H9 (cell line): ENCODE measurements at places on chromosomes 5 and 9. TPM values are rescaled to one million over a fixed set of nuclear protein-coding genes. Genes with fewer than 3 reads are reported as not detected.
A peak's percentile ranks its signal among the peaks of the same experiment; 100 is the strongest.

DNA sequence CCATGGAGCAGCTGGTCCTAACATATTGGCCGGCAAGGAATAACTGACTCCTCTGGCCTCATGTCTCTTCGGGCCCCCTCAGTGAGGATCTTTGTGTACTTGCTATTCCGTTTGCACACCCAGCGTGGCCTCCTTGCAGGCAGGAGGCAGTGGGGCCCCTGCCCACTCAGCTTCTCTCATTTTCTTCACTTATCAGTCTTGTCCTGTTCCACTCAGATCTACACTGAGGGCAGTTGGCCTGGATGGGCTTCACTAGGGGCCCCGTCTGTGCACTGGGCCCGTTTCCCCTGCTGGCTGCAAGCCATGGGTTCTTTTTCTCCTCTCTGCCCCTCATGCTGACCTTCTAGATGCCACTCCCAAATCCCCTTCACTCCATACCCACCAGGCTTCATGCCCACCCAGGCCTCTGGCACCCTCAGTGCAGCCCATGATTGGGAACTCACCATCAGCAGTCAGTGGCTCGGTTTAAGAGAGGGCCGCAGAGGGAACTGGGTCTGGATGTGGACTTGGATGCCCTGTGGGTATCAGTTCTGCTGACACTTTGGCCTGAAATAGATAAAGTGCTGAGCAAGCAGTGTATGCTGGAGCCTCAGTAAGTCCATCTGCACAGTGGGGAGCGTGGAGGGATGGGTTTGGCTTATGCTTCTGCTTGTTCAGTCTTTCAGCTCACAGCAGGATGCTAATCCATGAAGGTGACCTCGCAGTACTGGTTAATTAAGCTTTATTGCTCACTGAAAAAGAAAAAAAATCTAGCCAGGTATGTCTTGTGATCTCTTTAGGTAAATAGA is 57.9 kb downstream of the ERBIN start:
- DNase-seq = no peak
- no peak overlapping the region for H3K4me3 ChIP-seq
- no peak overlapping the region for H3K27ac ChIP-seq
- peaks cover 3% of the 10 kb centered on the region; the same call in 1 of the 2 replicates for H3K36me3 ChIP-seq

GRCh38 chr5:151204051-151204450 is 19.8 kb downstream of the CCDC69 start:
- no peak overlapping the region for H3K27ac ChIP-seq
- no peak for DNase-seq
- H3K4me3 ChIP-seq = no peak overlapping the region
- no peaks in the 10 kb centered on the region for H3K36me3 ChIP-seq
- H3K4me1 ChIP-seq = no peaks in the 10 kb centered on the region; the same call in 1 of the 2 replicates

DNA sequence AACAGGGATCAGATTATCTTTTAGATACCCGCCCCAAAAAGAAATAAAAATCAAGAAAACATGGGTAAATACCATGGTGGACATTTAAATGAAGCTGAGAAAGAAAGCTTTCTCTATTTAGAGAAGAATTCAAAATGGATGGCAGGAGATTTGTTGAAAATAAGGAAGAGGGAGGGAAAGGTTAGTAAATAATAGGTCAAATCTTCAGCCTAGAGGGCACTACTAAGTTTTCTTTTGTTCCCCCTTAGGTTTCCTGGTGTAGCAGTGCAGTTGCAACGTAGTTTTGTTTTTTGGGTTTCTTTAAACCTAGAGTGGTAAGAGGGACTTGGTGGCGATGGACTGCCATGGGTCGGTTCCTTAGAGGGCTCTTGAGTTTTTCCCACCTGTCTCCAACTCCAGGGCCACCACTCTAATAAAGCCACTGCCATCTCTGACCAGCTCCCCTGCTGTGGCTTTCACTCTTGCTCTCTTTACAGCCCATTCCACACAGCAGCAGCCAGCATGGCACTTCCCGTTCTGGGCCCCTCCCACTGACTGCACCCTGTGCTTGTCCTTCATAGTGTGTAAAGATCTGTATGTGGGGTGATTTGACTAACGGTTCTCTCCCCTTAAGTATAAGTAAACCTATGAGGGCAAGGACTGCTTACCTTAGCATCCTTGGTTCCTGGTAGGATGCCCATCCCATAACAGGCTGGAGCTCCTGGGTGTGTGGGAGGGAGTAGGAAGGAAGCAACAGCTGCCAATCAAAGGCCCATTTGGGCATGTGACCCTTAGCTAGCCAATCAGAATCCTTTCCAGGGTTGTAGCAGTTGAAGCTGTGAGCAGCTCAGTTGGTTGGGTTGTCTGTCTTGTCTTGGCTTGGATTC is 118.3 kb downstream of the SLC1A3 start:
- no peak overlapping the region for H3K4me3 ChIP-seq
- H3K4me1 ChIP-seq = no peaks in the 10 kb centered on the region; the same call in 1 of the 2 replicates
- no peaks in the 10 kb centered on the region for H3K27me3 ChIP-seq
- H3K27ac ChIP-seq = no peak overlapping the region

DNA sequence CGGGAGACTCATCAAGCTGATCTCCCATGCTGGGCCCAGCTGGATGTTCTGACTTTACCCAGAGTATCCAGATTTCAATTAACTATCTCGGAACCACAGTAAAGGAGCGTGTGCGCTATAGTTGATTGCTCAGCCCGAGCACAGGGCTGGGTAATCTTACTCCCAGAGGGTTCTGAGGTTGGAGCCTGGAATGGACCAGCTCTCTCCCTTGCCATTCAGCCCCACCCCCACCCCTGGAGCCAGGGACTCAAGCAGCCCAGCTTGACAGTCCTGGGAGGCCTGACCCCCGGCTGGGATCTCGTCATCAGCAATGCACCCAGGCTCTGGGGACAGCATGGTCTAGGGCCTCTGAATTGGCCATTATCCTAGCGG is 23.7 kb upstream of the PTGES start:
- H3K4me3 ChIP-seq = no peak overlapping the region
- no peaks in the 10 kb centered on the region for H3K36me3 ChIP-seq
- H3K27me3 ChIP-seq = no peaks in the 10 kb centered on the region
- no peaks in the 10 kb centered on the region for H3K4me1 ChIP-seq

GRCh38 chr5:142660731-142661130 is 25.2 kb downstream of the FGF1 start:
- H3K4me3 ChIP-seq = no peak overlapping the region
- DNase-seq = no peak

Gene SLC36A2
- total RNA-seq = 0.07 and 0.15 TPM in 2 replicates

DNA sequence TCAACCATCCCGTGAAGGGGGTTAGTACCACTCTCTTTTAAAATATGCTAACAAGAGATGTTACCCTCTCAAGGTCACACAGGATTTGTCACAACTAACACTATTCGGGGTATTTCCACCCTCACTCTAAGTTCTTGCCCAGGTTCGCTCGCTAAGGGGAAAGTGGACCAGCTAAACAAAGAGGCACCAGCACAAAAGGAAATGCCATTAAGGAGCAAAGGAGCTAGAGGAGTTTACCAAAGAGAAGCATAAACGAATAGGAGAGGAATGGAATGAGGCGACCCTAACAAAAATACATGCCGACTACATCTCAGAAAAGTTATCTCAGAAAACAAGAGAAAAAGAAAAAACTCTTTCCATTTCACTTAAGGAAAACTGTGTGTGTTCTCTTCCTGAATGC is 170.9 kb downstream of the DCP2 start:
- no peak for DNase-seq
- H3K4me3 ChIP-seq = no peak overlapping the region
- H3K4me1 ChIP-seq = no peaks in the 10 kb centered on the region
- H3K27ac ChIP-seq = no peak overlapping the region

GRCh38 chr5:176173647-176174046 is 64.6 kb upstream of the SIMC1 start:
- H3K36me3 ChIP-seq = no peaks in the 10 kb centered on the region; the same call in 2 of the 3 replicates
- H3K27ac ChIP-seq = no peak overlapping the region
- H3K4me3 ChIP-seq = no peak overlapping the region
- no peaks in the 10 kb centered on the region; the same call in 1 of the 2 replicates for H3K27me3 ChIP-seq
- no peaks in the 10 kb centered on the region for H3K4me1 ChIP-seq

Gene PLAC8L1
- total RNA-seq = 0.52 and 0.64 TPM in 2 replicates

DNA sequence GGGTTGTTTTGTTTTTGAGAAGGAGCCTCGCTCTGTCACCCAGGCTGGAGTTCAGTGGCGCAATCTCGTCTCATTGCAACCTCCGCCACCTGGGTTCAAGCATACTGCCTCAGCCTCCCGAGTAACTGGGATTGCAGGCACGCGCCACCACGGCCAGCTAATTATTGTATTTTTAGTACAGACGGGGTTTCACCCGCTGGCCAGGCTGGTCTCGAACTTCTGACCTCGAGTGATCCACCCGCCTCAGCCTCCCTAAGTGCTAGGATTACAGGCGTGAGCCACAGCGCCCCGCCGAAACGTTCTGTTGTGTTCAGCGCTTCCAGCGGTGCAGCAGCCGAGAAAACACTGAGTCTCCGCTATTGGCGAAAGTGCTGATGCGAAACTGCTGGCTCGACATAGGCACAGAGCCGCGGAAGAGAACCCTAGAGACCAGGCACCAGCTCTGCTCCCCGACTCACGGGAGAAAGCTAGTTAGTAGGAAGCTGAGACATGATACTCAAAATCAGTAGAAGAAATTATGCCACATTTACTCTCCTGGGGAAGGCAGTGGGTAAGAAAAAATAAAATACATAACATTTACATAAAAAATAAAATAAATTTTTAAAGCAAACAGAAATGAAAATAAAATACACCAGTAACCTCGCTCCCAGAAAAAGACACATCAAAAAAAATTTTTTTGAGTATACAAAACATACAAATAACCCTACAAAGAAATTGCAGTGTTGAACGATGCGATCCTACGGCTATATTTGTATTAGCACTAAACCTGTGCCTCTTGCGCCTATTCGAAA is 31.6 kb downstream of the ANXA2R start:
- H3K4me3 ChIP-seq = peak overlapping the region; percentile 89
- no peaks in the 10 kb centered on the region for H3K4me1 ChIP-seq
- H3K27me3 ChIP-seq = peaks cover 36% of the 10 kb centered on the region
- DNase-seq = peak; percentile 90

Gene MYOZ3
- 15.8 and 18.1 TPM in 2 replicates for total RNA-seq

Gene PAEP
- not detected in 2 replicates for total RNA-seq

DNA sequence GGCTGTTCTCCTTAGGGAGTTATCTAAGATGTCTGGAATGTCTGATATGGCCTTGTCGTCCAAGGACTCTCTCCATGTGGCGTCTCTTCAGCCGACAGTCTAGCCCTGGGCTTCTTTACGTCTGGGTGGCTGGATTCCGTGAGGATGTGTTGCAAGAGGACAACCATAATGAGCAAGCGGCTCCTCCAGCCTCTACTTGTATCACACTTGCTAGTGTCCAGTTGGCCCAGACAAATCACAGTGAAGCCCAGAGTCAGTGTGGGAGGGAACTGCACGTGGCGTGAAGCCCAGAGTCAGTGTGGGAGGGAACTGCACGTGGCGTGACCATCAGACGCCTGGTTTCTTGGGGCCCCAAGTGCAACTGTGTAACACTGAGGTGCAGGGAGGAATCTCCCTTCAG is 61.1 kb downstream of the COL23A1 start:
- H3K4me1 ChIP-seq = no peaks in the 10 kb centered on the region
- no peak overlapping the region for H3K27ac ChIP-seq
- H3K27me3 ChIP-seq = no peaks in the 10 kb centered on the region
- no peak for DNase-seq
- H3K36me3 ChIP-seq = no peaks in the 10 kb centered on the region
- H3K4me3 ChIP-seq = no peak overlapping the region

Gene TTC33
- total RNA-seq = 7.2 and 7.3 TPM in 2 replicates

- no peaks in the 10 kb centered on the region for H3K27me3 ChIP-seq
- peak overlapping the region; percentile 84 for H3K4me3 ChIP-seq
- H3K27ac ChIP-seq = no peak overlapping the region
These were observed 787 bp downstream of the FGFR4 start for GRCh38 chr5:177087398-177088005.

GRCh38 chr5:176723440-176723839 is 76.2 kb downstream of the TSPAN17 start:
- H3K27me3 ChIP-seq = no peaks in the 10 kb centered on the region
- peaks cover 3% of the 10 kb centered on the region; the same call in 1 of the 2 replicates for H3K4me1 ChIP-seq
- H3K4me3 ChIP-seq = no peak overlapping the region
- DNase-seq = no peak
- no peak overlapping the region for H3K27ac ChIP-seq

GRCh38 chr5:179125789-179126505 is 65.8 kb downstream of the ZNF354C start:
- DNase-seq = peak; percentile 8
- H3K4me3 ChIP-seq = no peak overlapping the region
- H3K4me1 ChIP-seq = no peaks in the 10 kb centered on the region
- peaks cover 2% of the 10 kb centered on the region; the same call in 2 of the 3 replicates for H3K36me3 ChIP-seq

Gene DMRTA1
- total RNA-seq = 2.5 and 2.8 TPM in 2 replicates
